HL-60 (cell line): ENCODE measurements at places on chromosomes 4 and X.

DNA sequence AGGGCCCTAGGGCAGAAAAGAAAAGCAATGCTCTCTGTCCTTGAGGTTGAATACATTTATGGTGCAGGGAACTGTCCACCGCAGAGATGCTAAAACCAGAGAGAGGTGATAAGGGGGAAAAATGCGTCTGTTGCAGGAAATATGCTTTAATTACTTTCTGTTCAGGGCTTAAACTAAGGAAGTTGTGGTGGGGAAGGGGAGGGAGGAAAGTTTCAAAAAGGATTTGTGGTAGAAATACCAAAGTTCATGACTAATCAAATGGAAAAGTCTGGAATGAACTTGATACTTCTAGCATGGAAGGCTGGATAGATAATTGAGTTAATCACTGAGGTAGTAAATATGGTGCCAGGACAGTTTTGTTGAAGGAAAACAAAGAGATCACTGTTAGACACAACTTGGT, 99.0 kb downstream of the ASB9 start:
- no peak for DNase-seq

- DNase-seq, result no peak
Observed at GRCh38 chr4:109708990-109709389, 5.7 kb upstream of the CASP6 start.

- no peak for DNase-seq
Observed at GRCh38 chr4:41307638-41308037, 50.9 kb downstream of the UCHL1 start.

- DNase-seq, result no peak
Observed at GRCh38 chrX:49198540-49199314, 1.3 kb downstream of the SYP start.

GRCh38 chr4:123255971-123256370, 140.6 kb upstream of the SPRY1 start:
- DNase-seq, result no peak

DNA sequence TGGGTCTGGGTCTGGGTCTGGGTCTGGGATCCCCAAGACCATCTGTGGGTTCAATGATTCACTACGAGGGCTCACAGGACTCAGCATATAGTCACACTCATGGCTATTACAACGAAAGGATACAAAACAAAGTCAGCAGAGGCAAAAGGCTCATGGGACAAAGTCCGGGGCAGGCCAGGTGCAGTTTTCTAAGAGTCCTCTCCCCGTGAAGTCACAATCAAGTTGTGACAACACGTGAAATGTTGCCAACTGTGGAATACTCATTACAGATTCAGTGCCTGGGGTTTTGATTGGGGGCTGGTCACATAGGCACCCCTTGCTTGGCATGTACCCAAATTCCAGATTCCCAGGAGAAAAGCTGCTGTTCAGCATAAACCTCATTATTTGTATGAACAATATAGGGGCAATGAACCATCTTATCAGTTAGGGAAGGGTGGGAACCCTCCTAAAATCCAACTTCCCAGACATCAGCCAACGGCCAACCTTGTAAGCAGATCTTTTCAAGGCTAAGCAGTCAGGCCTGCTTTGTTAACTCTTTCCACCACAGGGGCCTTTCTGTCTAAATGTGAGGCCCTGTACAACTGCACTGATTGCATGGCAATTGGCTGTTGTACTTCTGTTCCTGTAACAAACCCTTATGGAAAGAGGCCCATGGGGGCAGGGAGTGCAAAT, 58.2 kb upstream of the DIPK2B start:
- DNase-seq, result no peak

DNA sequence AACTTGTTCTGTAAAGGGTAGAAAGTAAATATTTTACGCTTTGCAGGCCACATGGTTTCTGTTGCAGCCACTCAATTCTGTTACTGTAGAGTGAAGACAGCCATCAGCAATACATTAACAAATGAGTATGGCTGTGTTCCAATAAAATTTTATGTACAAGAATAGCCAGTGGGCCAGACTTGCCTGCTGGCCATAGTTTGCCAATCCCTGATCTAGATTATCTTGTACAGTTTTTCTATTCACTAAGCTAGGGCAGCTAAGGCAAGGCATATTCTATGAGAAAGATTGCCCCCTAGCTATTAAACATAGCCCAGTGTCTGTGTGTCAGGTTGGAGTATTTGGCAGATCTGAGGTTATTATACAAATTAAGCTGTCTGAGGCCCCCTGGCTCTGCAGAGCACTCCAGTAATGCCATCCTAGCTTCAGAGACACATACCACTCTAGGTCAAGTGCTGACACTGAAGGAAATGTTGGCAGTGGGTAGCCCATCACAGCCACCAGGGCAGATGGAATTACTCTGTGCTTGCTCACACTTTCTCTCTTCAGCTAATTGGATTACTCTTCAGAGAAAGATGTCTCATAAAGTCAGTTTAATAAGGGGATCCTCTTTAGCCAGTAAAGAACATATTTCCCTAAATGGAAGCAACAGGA, 40.7 kb downstream of the MTTP start:
- DNase-seq, result no peak

- DNase-seq, result no peak
Observed at GRCh38 chr4:108060686-108061321, 71.1 kb downstream of the HADH start.

DNA sequence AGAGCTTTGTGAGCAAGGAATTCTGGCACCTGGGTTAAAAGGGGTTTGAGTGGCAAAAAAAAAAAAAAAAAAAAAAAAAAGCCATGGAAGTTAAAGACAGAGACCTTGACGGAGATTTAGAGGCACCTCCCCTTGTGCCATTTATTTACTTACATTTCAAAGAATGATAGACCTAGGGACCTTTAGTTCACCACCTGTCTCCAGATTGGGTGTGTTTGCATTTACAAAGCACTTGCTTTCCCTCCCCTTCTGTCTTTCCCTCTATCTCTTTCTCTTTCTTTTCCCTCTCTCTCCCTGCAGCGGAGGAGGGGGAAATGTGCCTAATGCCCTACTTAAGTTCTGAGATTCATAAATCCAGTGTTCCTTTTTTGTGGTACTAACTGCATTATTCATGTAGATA, 116.0 kb downstream of the IQCM start:
- DNase-seq, result no peak

DNA sequence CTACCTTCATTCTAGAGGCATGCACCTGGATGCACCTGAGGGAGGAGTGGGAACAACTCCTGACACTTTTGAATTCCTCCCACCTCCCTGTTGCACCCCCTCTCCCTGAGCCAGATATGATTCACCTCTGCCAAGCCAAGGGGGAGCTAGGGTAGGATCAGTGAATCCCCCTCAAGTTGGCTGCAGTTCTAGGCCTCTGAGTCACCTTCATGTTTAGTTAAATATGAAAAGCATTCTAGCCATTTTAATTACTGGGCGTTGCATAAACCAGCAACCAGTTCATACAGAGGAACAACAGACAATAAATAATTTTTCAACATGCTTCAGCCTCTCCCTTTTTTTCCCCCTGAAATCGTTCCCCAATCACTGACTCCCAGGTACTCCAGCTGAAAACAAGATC, 1440.2 kb downstream of the ADGRL3 start:
- DNase-seq, result no peak

GRCh38 chr4:137267024-137267423, 265.3 kb downstream of the PCDH18 start:
- DNase-seq, result no peak

- DNase-seq, result no peak
Observed at GRCh38 chr4:2186133-2186864, 55.6 kb downstream of the HAUS3 start.

DNA sequence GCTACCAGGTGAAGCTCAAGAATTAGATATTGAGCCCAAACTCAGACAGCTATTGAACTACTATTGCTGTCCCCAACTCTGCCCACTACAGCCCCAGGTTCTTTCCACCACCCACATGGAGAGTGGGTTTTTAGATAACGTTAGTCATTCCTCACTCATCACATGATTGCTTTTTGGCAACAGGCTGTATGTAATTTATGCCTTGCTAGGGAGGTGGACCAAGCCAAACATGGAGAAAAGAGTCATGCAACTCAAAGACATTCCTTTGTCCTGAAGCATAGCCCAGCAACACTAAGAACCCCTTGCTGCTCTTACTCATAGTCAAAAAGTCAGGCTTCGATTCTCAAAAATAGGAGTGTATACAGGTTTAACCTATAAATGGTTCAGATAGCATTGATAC, 275.9 kb upstream of the VCX3A start:
- DNase-seq, result no peak

- DNase-seq, result no peak
Observed at GRCh38 chr4:56158483-56158882, 209.7 kb downstream of the CEP135 start.

DNA sequence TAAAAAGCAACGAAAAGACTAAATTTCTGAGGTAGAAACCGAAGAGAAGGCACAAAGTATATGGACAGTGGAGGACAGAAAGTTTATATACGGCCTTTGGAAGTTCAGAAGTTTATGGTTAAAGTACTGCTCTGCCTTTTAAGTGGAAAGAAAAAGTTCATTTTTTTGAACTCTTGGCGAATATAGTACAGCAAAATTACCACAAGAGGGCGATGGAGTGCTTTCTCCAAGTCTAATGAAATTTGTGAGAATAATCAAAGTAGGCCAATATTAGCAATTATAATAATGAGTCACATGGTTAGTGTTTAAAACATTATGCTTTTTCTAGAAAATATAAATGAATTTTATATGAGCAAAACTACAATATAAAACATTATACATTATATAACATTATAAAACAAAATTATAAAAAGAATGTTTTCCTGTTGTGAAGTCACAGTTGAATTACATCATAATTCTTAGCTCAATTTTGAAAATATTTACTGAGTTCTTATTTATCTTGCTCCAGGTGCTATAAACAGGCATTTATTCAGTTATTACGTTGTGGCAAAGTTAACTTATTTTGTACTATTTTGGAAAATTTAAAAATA, 136.2 kb upstream of the BMPR1B start:
- DNase-seq, result peak; percentile 10

- no peak for DNase-seq
Observed at GRCh38 chr4:66602622-66603021, 932.3 kb upstream of the EPHA5 start.
